Colonic mucosa (tissue), 4 donors: ENCODE measurements at places on chromosomes 2 and 18. TPM values are rescaled to one million over a fixed set of nuclear protein-coding genes. Genes with fewer than 3 reads are reported as not detected.

DNA sequence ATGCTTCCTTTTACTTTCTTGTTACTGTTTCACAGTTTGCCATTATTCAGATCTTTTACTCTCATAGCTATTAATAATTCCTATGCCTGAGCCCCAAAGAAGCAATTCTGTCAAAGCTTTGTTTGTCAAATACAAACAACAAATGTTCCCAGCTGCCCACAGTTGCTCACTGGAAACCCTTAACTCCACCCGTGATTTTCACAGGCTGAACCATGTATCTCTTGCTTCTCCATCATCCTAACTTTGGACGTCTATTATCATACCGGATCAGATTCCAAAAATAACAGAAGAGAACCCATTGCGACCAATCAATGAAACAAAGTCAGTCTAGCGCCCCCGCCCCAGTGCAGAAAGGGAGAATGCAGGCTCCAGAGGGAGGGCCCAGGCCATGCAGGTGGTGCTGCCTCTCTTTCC, 24.2 kb downstream of the COLEC12 start:
- DNase-seq: no peak
- no peaks in the 10 kb centered on the region for H3K27me3 ChIP-seq
- no peaks in the 10 kb centered on the region for H3K36me3 ChIP-seq

- no peak overlapping the region for H3K4me3 ChIP-seq
- DNase-seq: no peak
- H3K27ac ChIP-seq: no peak overlapping the region
- no peaks in the 10 kb centered on the region for H3K36me3 ChIP-seq
- no peaks in the 10 kb centered on the region for H3K27me3 ChIP-seq
Measured at GRCh38 chr2:203688798-203689197, 17.6 kb upstream of the CD28 start.

DNA sequence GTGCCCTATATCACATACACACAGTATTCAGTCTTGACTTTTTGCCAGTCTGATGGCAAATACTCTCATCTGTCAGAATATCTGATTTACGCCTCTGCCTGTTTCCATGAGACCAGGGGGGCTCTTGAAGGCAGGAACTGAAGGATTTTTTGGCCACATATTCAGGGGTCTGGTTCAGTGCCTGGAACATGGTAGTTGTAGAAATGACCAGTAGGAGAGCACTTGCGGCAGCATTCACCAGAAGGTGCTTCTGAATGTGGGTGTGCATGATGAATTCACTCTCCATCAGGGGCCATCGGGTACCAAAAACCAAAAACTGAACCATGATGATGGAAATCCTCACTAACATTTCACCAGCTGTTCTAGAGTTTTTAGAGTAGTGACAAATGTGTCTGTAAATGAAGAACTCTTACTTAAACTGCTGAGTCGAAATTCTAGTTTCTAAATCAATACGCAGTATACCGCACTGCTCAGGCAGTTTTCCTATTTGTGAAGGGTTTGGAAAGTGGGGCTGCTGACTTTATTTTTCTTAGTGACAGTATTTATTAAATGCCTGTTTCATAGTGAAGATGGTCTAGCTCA, 54.6 kb downstream of the MERTK start:
- H3K4me1 ChIP-seq: no peaks in the 10 kb centered on the region
- no peak overlapping the region for H3K27ac ChIP-seq
- no peaks in the 10 kb centered on the region for H3K36me3 ChIP-seq
- H3K4me3 ChIP-seq: no peak overlapping the region
- DNase-seq: no peak

DNA sequence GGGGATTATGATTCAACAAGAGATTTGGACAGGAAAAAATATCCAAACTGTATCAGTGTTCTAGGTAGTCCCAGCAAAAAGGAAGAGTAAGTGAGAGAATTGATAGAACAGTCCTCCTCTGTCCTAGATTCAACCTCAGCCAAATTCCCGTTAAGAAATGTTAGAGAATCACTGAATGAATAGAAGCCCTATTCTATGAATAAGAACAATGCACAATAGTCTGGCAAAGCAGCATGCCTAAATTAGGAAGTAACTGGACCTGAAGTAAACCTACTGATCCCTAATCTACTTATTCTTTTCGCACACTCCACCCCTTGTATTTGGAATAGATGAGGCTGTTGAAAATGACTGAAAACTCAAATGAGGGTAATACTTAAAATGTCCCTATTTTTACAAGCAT, 1665.5 kb downstream of the LRP1B start:
- H3K4me1 ChIP-seq: no peaks in the 10 kb centered on the region
- H3K27me3 ChIP-seq: no peaks in the 10 kb centered on the region
- no peak overlapping the region for H3K27ac ChIP-seq

Gene TTC32
- 9.0 TPM for total RNA-seq
